Foreskin keratinocyte (primary cell): ENCODE measurements at places on chromosomes 1 and 21.

DNA sequence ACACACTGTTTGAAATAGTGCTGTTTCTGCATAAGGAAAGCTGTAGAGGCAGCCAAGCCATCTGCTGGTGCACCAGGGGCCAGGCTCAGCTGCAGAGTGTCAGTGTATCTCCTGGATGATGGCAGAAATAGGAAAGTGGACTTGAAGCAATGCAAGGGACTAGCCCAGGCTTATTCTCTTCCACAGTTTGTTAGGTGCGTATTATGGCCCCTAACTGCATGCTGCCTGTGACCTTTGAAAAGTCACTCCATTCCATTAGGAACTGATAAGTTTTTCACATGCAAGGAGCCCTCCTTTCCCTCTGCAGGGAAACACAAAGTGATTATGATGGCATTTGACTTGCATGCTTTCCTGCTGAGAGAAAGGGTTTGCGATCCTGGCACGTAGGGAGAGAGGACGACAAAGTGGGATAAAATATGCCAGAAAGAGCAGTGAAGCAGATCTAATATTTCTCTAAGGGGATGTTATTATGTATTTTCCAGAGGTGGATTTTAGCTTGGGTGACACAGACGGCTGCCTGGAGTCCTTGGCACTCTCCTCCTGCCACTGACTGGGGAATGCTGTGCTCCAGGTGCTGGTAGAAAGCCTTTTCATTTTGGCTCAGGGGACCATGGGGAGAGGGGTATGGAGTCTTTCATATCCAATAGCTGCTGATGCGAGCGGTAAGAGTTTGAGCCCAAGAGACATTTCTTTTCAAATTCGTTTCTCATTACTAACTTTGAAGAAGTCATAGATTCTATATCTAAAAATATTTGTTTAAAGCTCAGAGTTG, 402.1 kb upstream of the B3GALT2 start:
- DNase-seq: no peak

DNA sequence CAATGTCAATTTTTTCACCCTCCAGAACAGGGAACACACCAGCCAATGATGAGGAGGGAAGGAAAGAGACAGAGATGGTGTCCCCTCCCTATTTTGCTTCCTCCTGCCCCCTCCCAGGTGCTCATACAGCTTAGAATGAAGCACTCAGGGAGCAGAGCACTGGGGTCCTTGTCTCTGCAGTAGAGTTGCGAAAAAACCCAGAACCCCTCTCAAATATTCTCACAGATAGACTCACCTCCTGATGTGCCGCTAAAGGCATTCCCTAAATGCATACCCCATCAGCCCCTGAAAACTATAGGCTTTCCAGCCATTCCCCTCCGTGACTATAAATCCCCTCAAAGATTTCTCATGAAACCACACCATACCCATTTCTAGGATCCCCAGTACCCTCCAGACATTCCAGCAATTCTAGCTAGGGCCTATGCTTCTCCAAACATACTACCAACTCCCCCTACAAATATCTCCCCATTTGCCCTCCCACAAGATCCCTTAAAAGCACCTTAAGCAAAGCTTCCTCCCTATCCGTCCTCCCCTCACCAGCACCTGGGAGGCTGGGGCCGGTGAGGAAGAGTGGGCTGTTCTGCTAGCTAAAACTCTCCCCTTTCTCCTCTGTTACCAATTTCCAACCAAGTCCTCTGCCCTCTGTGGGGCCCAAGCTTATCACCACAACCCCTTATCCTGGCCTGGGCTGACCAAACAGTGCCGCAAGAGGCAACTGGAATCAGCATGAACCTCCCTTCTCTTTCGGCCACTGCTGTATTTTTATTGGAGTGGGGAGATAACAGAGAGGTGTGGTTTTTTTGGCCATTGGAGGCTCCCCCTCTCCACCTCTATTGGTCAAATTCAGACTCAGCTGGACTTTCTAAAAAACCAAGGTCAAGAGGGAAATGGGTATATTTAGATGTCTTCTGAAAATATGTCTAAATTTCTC, 54.7 kb downstream of the RHBG start:
- DNase-seq: no peak

DNA sequence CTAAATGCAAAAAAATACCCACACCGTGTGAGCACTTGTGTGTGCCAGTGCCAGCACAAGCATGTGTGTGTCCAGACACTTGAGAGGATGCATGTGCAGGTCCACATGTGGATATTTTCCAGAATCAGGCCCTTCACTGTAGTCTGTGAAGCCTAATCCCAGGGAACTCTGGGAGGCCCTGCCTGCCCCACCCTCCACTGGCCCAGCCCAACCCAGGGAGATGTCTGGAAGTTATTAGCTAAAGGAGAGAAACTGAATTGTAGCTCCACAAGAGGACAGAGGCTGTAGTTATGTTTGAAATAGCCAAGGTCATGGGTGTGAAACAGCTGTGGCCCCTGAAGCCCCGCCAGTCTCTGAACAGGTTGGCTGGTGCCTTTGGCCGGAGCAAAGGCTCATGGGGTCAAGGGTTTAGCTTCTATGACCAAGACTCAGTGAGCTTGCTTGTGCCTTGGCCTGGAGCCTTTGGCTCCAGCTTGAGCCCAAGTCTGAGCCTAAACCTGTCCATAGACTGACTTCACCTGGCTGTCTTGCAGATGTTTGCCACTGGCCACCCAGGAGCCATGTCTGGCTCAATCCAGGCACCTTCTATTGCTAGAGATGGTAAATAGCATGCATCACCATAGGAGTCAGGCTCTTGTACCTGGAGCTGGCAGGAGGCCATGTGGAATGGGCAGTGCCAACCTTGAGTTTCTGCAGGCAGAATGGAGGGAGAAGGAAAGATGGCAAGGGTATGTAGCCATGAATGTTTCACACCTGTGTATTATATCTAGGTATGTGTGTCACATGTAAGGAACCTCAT, 69.9 kb downstream of the TMEM53 start:
- DNase-seq: no peak

- DNase-seq: peak; percentile 14
Measured at GRCh38 chr1:221347706-221348105, 394.2 kb downstream of the DUSP10 start.

GRCh38 chr1:228528612-228529011, 41.4 kb downstream of the RNF187 start:
- no peak for DNase-seq

GRCh38 chr21:46229133-46229922, 754 bp upstream of the LSS start:
- DNase-seq: no peak

DNA sequence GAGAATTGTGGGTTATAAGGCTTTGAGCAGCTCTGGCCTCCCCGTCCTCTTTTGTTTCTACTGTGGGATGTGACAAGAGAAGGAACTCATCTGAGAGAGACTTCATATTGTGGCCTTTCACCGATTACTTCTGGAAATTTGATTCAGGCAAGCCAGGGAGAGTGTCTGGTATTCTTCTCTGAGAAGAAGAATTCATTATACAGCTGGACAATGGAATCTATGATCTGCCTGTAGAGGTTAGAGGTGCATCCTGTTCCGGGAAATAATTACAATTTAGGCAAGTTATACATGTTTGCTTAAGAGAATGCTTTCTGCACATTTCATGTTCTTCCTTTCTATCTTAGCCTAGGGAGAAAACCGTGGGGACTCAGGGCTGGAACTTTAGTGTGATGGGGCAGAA, 12.8 kb upstream of the RNU1-2 start:
- DNase-seq: no peak

DNA sequence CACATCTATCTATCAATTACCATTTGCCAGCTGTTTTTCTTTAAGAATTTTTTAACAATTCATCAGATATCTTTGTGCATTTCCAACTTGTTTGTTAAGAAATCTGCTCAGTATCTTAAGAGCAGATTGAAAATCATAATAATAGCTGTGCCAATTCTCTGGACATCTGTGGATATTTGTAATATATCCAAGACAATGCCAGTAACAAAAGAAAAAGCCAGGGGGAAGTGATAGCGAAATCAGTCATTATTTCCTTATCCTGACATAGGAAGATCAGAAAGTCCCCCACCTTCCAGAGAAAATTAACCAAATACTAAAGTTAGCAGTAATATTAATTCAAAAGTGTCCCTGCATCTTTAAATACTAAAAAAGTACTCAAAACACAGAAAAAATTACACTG, 217.1 kb downstream of the RERE start:
- DNase-seq: no peak

DNA sequence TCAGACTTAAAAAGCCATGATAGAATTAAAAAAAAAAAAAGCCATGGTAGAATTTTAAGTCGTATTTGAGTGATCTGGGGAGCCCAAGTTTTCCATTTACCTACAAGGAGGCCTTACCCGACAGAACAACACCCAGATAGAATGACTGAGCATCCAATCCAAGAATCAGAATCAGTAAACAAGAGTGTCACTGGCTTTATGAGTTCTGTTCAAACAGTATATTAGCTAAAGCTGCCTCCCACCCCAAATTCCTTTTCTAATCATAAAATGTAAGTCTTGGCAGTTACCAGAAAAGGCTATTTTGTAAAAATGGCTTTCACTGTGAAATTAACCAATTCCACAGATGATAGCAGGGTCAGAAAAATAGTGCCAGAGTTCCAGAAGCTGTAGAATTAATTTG, 1.2 kb downstream of the GTF2B start:
- DNase-seq: no peak

- DNase-seq: no peak
Measured at GRCh38 chr1:5464366-5464765, 527.9 kb downstream of the NPHP4 start.

- DNase-seq: no peak
Measured at GRCh38 chr1:36654586-36654985, 171.9 kb upstream of the CSF3R start.

DNA sequence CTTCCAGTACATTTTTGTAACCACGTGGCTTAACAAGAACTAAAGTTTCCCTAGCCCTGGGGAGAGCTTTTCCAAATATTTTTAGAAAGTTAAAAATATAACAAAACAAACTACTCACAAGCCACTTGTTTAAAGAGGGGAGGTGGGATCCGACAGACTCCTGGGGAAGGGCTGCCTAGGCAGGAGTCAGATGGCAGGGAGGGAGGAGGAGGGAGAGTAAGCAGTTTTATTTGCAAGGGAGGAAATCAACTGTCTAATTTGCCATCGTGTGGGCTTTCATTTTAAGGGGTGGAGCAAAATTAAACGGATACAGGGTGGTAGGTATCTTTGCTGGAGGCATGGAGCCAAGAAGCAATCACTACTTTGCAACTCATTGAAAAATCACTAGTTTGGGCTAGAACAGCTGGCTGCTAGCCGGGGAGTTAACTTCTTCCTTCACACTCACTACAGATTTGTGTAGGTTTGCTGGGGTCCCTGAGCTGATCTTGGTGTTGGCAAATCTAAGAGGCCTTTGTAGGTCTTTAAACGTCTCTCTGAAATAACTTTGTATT, 8.8 kb downstream of the BARHL2 start:
- no peak for DNase-seq

DNA sequence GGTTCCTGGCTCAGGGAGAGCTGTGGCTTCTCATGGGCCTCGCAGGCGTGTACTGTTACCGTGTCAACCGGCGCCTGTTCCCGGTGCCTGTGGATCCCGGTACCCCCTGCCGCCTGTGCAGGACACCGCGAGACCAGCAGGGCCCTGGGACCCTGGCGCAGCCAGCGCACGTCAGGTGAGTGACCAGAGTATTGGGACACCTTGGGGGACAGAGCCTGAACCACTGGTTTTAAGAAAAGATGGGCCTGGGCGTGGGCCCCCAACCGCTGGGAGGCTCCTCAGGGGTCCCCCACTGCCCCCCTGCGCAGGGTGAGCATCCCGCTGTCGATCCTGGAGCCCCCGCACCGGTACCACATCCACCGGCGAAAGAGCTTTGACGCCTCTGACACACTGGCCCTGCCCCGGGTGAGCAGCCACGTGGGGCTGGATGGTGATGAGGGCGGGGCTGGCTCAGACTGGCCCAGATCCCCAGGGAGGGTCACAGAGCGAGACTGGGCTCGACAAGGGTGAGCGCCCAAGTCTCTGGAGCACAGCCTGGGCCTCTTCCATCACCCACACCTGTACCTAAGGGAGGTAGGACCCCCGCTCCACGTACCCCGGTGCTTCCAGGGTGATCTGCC, 10.5 kb downstream of the MIIP start:
- no peak for DNase-seq

DNA sequence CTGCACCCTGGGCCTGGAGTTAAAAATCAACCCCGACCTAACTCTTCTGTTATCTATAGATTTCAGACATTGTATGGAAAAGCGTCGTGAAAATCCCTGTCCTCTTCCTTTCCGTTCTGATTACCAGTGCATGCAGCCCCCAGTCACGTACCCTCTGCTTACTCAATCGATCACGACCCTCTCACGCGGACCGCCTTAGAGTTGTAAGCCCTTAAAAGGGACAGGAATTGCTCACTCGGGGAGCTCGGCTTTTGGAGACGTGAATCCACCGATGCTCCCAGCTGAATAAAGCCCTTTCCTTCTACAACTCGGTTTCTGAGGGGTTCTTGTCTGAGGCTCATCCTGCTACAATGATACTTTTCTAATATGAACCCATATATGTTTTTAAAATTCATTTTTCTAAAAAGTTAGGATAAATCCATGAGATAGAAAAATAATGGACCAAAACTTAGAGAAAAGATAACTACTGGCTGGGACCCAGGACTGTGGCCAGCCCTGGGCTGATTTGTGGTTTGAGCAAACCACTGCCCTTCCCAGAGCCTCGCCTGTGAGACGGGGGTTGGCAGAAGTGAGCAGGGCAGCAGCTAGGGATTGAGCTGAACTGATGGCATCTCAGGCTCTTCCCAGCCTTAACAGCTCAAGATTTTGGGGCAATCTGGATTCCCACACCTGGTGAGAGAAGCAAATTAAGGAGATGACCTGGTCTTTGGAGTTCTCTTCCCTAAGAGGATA, 5.0 kb downstream of the UQCRHL start:
- no peak for DNase-seq

- no peak for DNase-seq
Measured at GRCh38 chr1:92755541-92756461, 29.1 kb downstream of the EVI5 start.

- peak; percentile 47 for DNase-seq
Measured at GRCh38 chr1:236058141-236058934, 6.6 kb downstream of the NID1 start.

DNA sequence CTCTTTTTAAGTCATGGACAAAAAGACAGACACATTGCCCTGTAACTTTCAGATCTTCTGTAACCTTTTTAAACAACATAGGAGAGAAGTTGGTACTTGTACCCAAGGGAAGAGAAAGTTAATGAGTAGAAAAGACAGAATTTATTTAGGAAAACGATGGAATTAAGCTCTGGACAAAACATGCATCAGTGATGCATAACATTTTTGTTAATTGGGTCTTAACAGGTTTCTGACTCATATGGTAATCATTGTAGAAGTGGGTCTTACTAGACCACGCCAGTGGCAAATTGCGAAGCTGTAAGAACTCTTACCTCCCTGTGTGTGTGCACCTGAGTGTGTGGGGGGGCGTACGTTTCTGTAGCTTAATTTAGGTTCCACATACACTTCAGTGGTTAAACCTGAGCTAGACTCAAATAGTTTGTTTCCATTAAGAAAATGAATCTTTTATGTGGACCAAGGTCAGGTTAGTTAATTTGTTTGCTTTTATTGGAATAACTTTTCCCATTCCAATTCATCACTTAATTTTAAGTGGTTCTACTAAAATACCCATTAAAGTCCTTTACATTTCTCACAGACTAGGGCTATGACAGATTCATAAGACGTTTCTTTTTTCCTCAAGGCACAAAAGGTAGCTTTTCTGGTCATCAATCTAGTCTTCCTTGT, 48.1 kb downstream of the NFIA start:
- no peak for DNase-seq
